ENCODE measurements at places on chromosomes 7 and 10.

DNA sequence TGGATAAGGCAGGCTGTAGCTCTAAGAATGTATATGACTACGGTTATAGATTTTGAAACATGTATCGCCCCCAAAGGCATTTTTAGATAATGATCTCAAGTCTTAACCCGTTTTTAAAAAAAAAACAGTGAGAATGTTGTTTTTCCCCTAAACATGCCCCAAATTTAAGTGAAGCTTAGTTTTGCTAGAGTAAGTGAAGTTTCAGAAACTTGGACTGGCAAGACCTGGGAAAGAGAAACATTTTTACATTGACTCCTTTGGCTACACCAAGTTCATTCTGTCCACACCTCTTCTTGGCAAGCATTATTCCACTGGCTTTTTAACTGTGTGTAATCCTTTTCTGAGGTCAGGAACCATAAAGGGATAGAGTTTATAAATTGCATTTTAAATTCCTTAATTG, 216.7 kb upstream of the CELF2 start:
- DNase-seq = no peak

DNA sequence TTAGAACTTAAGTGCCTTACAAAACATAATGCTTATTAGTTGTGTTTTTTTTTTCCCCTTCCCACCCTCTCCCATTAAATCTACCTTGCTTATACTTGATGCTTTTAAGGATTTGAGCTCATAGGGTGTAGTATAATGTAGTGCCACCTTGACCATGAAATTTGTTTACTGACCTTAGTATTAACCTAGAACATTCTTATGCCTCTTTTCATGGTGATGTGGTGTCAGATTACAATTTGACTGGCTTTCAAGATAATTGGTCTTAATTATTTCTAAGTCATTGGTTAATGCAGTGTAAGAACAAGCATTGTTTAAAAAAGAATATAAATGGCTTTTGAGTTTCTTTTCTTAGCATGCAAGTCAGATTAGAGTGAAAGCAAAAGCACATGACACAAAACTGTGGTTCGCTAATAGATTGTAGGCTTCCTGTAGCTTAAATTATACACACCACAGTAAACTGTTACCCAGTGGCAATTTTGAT, 61.8 kb downstream of the ADD3 start:
- DNase-seq = no peak

- DNase-seq = no peak
These were observed 118.2 kb downstream of the PTPN20 start for GRCh38 chr10:47029181-47030009.

DNA sequence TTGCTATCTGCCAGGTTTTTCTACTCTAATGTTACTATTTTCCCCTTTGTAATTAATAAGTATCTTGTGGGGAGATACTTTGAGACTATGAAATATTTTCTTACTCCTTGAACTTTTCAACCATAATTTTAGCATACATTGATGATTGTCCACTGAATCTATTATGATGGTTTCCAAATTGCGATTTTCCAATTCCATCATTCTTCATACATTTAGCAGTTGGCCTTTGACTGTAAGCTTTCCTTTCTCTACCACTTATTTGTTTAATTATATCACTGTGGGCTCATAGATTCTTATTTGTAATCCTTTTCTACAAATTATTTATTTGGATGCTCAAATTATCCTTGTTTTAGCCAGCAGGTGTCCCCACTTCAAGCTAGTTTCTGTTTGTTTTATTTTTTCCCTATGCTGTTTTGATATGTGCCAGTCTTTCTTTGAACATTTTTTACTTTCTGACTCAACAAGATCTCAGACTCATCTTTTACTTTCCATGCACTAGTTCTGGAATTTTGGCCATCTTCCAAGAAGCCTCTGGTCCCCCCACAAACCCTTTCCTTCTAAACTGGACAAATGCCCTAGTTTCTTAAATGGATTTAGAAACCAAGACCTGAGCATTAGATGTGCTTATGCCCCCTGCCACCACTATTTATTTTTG, 11.4 kb upstream of the MRPS16 start:
- peak; percentile 67 for DNase-seq

GRCh38 chr10:122302315-122302714, 31.2 kb downstream of the BTBD16 start:
- DNase-seq = no peak

DNA sequence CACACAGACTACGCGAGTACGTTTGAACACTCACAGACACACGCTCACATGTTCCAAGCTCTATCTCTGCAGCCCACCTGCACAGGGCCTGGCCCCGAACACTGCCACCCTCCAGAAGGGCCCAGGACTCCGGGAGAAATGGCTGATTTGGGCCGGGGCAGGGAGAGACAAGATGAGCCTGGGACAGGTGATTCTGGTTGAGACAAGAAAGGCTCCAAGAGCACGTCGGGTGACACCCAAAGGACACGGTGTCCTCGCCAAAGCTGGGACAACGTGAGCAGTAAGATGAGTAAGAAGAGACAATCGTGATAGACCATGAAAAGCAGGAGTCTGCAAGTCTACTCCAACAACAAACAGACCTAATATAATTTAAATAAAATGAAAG, 9.2 kb downstream of the GPER1 start:
- no peak for DNase-seq

GRCh38 chr7:23654508-23654907, 25.5 kb upstream of the FAM221A start:
- peak; percentile 76 for DNase-seq

GRCh38 chr10:15280974-15281373, 90.1 kb downstream of the FAM171A1 start:
- no peak for DNase-seq

- no peak for DNase-seq
These were observed 68.0 kb downstream of the GBF1 start for GRCh38 chr10:102313221-102313896.

All from Karpas-422 (cell line).